Activated CD8-positive, alpha-beta memory T cell treated with anti-CD3 and anti-CD28 coated beads for 4 hours (primary cell): ENCODE measurements at places on chromosomes 12 and 14.
A peak's percentile ranks its signal among the peaks of the same experiment; 100 is the strongest.

- no peak for DNase-seq
Measured at GRCh38 chr12:29883525-29883924, 99.8 kb upstream of the TMTC1 start.

DNA sequence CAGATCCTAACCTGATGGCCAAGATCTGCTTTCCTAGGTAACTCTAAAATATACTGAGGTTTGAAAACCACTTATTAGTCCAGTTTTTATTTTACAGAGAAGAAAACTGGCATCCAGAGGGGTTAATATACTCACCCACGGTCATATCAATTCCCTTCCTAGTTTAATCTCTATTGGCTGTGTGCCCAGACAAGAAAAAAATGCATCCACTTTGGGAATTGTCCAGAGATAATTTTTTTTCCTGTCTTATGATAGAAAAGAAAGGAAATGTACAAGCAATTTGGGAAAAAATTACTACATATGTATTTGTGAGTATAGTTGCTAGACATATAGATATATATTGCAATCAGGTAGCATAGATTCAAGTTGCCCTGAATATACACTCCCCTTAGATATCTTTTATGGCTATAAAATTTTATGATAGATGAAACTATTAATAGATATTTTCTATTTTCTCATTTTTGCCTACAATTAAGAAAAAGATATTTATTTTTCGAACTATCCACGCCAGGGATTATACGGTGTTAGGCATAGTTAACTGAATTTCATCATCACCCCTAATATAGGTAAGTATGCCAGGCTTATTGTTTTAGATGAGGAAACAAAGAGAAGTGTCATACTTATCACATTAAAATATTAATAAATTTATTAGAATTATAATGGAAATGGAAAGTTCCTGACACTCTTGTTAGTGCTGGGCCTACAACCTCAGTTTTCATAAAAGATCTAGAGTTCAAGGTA is 100.5 kb upstream of the SLC38A2 start:
- no peak for DNase-seq

GRCh38 chr14:94139421-94139820 is 10.0 kb upstream of the IFI27L2 start:
- no peak for DNase-seq

DNA sequence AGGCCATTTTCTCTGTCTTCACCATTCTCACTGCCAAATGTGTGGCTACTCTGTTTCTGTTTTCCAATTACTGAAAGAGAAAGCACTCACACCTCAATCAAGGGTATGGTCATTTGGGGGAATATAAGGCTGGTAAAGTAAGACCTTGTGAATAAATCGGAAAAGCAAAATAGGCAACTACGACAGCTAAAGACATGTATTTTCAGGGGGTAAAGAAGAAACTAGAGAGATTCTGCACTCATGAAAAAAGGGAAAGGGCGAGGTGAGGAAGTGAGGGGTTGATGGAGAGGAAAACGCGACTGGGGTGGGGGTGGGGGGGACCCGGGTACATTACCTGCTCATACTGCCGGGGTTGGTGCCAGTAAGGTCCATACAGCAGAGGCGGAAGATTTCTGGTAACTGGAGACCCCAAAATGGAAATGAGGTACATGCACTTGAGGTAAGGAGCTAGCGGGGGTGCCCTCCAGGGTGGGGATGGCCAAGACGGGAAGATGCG is 19.3 kb downstream of the CHD8 start:
- no peak for DNase-seq

GRCh38 chr14:32007755-32008362 is 69.2 kb upstream of the ARHGAP5 start:
- no peak for DNase-seq

DNA sequence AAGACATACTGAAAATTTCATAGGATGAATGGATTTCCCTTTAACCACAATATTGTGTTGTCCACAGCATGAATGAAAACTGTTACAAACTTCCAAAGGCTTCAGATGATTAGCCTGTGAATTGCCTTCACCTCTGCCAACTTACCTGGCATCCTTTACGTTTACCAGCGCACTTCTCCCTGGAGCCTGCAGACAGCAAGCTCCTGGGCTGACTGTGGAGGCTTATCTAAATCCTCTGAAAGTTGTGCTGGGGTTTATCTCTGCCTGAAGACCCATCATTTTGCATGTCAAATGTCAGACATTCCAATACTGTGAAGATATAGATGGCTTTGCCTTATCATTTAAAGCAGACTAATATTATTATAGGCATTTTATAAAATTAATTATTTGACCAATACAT is 403.0 kb downstream of the SYT1 start:
- no peak for DNase-seq

GRCh38 chr12:100793182-100793581 is 1.4 kb upstream of the ANO4 start:
- DNase-seq: no peak

- DNase-seq: no peak
Measured at GRCh38 chr14:64465831-64466554, 694 bp downstream of the AKAP5 start.

- DNase-seq: no peak
Measured at GRCh38 chr14:23018107-23018506, 8.2 kb upstream of the C14orf93 start.

- DNase-seq: no peak
Measured at GRCh38 chr12:127393465-127393864, 873.5 kb upstream of the TMEM132C start.

DNA sequence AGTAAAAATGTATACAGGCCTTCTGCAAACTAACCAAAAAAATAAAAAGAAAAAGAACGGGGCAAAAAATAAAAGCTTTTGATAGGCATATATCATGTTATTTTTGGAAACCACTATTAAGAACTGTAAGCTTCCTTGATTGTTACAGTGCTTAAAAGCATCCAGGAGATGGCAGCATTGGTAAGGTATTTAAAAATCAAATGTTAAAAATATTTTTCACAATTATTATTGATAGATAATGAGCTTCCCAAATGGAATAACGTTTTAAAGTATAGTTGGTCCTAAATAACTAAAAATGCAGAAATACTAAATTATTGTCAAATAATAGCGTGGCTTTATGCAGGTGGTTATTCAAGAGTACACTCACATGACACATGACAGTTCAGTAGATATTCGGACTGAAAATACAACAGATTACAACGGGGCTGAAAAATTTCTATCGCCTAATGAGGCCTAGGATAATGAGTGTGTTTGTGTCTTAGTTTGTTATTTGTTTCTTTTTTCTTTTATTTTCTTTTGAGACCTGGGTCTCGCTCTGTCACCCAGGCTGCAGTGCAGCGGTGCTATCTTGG is 127.2 kb upstream of the ATF7IP start:
- DNase-seq: no peak

- DNase-seq: no peak
Measured at GRCh38 chr12:102730996-102731395, 186.0 kb downstream of the PAH start.

DNA sequence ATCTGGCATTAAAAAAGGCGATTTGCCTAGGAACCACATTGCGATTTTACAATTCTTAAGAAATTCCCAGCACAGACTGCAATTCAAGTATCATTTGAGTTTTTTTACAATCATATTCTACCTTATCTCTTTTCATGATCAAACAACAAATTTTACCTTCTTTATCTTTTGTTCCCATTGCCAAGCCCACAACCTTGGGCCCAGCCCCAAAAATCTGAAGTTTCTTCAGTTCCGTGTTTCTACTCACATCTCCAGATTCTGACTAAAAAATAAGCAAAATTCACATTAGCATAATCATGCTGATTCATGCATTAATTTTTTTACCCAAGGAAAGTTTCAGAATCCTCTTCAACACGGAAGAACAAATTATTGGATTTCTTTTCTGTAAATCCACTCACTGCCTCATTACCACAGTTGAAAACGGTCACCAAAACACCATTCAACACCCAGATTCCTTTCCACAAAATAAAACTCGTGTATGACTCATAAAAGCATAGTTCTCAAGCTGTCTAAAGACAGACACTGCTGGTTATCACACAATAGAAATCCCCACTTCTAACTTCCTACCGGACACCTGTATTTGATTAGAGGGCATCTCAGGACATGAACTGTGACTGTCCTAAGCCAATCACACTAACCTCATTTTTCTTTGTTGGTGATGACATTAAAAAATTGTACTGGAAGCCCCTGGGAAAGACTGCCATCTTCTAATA is 32.7 kb downstream of the KDM5A start:
- DNase-seq: no peak

DNA sequence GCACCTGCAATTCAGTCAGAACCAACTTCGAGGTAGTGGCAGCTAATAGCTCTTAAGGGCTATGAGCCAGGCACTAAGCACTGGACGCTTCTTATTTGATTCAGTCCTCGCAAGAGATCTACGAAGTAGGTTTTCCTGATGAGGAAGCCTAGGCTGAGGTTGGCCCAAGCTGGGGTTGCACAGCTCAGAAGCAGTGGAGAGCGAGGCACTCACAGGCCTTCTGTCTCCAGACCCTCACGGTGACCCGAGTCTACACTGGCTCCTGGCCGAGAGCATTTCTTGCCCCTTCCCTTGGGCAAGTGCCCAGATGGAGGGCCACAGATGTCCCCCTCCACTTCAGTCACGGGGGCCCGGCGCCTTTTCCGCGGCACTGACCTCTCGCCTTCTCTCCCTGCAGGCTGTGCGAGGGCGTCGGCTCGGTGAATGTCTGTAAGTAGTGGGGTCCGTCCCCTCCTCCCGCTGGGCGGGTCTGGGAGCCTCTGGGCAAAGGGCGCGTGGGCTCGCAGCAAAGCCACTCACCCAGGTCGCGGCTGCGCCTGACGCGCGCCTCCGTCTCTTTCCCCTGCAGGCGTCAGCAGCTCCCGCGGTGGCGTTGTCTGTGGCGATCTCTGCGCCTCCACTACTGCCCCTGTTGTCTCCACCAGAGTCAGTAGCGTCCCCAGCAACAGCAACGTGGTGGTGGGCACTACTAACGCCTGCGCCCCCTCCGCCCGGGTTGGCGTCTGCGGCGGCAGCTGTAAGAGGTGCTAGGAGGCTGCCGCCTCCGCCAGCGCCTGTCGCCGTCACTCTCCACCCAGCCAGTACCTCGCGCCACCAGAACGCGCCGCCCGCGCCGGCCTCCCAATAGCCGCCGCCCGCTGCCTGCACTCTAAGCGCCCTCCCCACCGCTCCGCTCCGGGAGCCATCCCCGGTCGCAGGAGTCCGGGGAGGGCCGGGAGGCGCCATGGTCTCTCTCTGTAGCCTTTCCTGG is 13.1 kb downstream of the KRT83 start:
- peak; percentile 8 for DNase-seq

DNA sequence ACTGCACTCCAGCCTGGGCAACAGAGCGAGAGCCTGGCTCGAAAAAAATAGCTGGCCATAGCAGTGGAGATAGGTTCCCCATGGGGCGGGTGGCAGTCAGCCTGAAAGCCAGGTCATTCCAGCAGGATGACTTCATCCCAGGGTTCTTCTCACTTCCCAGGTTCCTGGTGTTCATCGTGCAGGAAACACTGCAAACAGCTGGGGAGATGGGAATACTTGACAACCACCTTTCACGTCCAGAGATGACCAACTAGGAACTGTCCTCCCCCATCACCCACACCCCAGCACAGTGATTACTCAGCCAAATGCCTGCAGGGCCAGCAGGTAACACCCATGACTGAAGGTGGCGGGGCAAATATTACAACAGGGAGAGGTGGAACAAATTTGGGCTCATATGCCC is 1.7 kb downstream of the VSIG10 start:
- DNase-seq: no peak

DNA sequence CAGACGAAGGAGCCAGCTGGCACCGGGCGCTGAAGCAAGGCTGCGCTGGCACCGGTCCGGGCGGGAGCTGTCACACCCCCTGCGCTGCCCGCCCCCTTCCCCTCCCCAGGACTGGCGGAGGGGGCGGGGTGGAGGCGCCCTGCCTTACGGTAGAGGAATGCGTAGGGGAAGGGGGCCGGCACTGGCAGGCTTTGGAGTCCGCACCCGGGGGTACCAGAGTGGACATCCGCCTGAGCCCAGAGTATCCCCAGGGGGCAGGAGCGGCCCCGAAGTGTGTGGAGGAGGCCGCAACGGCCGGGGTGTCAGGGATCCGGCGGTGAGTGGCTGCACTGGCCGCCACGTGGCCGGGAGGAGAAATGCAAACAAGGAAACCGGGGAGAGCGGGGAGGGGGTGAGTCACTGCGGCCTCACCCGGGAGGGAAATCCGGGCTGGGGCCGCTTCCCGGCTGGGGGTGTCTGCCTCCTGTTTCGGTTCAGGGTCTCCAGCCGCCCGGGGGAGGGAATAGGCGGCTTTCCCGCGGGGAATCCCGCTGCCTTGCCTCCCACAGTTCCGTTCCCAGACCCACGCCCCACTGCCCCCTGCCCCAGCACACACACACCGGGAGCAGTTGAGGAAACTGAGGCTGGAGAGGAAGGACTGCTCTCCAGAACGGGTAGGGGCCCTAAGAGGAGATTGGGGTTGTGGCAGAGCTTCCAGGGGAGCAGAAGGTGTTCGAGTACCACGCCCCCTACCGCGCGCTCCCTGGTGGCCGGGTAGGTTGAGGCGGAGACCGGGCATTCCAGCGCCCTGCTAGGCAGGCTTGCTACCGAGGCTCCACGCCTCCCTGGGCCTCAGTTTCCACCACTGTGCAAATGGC is at the start of gene RAPGEF3:
Gene RAPGEF3 (minus strand): TSS at position 47 of the 857 bp plus-strand sequence. CDS start 324 bp downstream, outside the sequence.
- peak; percentile 46 for DNase-seq

DNA sequence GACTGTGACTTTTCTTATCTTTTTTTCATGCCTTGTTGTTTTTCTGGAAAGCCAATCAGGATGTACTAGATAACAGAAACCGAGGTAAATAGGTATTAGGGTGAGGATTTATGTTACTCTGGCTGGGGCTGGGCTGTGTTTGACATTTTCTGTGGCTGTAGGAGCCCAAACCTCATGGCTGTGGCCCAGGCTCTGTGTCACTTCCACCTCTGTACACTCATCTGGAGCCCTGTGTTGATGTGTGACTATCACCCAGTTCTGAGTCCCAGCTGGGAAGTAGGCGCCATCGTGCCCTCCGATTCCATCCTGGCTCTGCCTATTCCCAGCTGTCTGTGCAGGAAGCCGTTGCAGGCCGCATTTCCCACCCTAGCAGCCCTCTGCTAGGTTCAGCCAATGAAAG is 1.6 kb upstream of the HHIPL1 start:
- no peak for DNase-seq

DNA sequence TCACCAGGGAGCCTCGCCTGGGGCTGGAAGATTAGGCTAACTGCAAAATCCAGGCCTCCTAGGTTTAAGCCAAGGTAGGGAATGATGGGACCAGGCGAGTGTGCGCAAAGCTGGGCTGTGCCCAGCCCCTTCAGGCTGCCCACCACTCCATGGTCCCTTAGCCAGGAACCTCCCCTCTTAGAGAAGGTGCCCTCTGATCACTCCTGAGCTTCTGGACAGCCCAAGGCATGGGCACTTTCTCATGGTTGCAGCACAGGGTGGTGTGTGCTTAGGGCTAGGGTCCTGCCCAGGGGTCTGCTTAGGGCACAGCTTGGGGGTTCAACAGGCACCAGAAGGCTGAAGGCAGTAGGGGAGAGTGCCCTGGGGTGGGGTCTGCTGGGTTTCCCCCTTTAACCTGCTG is 69.0 kb downstream of the PRIMA1 start:
- no peak for DNase-seq

- DNase-seq: no peak
Measured at GRCh38 chr12:123038966-123039365, 58.5 kb downstream of the ARL6IP4 start.
